ENCODE measurements at places on chromosomes 13 and 19. TPM values are rescaled to one million over a fixed set of nuclear protein-coding genes. Genes with fewer than 3 reads are reported as not detected.

TMEM221 gene
- total RNA-seq = 0.31 TPM

PLA2G4C gene
- 4.8 TPM for total RNA-seq

ZNF492 gene
- not detected for total RNA-seq

GFY gene
- total RNA-seq = not detected

ZNF667 gene
- 7.8 TPM for total RNA-seq

PLIN5 gene
- 6.8 TPM for total RNA-seq

NBEA gene
- total RNA-seq = 4.2 TPM

DNA sequence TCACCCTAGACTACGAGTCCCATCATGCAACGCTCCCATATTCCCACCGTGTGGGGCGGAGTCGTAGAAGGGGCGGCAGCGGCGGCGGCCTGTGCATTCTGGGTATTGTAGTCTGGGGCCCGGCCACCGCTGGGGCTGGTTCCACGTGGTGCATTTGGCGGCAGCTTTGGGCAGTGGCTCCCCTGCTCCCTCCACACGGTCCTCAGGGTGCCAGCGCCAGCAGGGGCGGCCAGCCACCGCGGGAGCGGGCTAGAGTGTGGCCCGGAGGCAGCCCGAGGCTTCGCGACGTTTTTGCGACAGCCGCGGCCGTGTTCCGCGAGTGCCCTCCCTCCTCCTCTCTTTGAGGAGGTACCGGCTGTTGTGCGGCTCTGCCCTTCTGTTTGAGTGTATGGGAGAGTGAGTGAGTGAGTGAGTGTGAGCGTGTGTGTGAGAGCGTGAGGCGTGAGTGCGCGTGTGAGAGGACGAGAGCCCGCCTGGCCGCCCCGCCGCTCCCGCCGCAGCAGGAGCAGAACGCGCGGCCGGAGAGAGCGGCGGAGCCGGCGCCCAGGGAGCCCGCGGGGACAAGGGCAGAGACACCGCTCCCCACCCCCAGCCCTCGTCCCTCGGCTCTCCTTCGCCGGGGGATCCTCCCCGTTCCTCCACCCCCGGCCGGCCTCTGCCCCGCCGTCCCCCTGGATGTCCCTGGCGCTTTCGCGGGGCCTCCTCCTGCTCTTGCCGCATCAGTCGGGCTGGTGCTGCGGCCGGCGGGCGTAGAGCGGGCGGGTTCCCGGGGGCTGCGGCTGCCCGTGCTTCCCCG is at the start of gene CDK8:
TSS of gene CDK8 (plus strand) at position 343 of the 796 bp plus-strand sequence. CDS start 513 bp downstream, outside the sequence.
- peak; percentile 95 for DNase-seq

DNA sequence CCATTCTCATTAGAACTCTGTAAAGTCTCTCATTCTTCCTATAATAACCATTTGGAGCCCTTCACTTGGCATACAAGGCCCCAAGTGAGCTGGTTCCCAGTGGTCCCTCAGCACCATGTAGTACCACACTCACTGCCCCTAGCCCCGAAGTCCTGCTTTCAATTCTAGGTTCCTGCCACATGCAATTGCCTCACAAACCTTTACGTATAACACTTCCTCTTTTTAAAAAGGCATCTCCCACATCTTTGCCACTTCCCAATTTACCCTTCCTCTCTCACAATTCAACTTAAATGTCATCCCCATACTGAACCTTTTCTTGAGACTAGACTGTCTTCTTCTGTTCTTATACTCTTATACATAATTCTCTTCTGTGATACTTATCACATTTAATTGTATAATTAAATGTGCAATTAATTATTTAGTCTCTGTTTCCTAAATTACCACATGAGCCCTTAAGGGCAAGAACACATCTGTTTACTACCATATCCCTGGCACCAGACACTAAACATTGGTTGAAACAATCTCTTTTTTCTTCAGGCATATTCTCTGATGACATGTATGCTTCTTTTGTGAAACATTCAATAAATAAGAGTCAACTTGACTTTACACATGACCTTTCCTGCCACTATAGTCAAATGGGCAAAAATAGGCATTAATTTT is 304.0 kb downstream of the SPRY2 start:
- DNase-seq = no peak

DNA sequence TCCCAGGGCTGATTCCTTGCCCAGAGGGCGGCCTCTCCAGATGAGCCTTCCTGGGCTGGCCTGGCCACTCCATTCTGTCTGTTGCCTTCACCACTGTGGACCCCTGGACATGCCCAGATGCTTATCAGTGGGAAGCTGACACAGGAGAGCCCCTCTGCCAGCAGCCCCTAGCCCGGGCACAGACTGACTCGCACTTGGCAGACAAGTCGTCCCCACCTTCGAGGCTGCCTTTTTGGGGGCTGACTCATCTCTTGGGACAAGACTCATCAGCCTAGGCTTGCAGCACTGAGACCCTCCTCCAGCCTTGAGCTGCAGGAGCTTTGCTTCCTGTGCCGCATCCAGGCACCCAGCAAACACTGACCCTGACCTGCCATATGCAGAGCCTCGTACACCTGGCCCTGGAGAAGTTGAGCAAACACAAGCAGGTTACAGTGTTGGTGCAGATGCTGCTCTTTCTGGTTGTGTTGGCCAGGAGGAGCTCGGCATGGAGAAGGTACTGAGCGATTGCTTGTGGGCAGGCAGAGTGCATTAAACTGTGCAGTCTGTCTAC is 8.1 kb downstream of the CHST8 start:
- no peak for DNase-seq

DNA sequence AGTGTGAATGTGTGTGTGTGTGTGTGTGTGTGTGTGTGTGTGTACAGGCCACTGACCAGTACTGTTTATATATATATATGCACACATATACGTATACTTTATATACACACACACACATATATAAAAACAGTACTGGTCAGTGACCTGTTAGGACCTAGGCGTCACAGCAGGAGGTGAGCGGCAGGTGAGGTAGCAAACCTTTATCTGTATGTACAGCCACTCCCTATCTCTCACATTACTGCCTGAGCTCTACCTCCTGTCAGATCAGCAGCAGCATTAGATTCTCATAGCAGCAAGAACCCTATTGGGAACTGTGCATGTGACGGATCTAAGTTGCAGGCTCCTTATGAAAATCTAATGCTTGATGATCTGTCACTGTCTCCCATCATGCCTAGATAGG is 34.5 kb downstream of the TBC1D4 start:
- no peak for DNase-seq

GRCh38 chr19:49889687-49890348 is 6.9 kb downstream of the IL4I1 start:
- DNase-seq = peak; percentile 85

GRCh38 chr19:47542030-47542475 is 27.2 kb upstream of the NAPA start:
- no peak for DNase-seq

DNA sequence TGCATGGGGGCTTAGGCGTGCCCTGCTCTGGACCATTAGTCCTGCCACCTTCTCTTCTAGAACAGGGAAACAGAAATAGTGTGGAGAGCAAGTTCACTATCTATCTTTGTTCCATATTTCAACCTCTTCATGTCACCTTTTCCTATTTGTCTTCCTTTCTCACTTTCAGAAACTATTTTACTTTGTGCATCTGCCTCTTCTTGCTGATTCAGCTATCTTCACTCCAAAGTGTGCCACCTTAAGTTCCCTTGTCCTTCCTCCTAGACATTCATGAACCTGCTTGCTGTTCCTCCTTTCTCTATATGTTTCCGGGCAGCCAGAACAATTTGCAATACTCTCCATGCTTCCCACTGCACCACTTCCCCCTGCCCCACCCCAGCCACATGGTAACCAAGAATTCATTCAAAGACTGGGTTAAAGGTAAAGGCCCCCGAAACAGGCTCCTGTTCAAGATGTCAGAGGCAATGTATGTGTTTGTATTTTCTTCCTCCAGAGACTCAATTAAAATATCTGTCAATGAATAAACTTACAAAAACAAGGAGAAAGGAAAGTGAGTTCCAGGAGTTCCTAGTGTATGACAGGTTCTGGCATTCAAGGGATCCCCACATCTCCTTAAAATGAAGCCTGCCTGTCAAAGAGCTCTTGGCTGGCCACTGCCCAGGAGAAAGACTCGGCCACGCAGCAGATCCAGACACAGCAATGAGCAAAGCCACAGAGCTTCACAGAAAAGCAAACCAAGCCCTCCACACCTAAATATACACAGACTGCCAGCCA is 268.1 kb downstream of the DNAJC15 start:
- DNase-seq = no peak

DNA sequence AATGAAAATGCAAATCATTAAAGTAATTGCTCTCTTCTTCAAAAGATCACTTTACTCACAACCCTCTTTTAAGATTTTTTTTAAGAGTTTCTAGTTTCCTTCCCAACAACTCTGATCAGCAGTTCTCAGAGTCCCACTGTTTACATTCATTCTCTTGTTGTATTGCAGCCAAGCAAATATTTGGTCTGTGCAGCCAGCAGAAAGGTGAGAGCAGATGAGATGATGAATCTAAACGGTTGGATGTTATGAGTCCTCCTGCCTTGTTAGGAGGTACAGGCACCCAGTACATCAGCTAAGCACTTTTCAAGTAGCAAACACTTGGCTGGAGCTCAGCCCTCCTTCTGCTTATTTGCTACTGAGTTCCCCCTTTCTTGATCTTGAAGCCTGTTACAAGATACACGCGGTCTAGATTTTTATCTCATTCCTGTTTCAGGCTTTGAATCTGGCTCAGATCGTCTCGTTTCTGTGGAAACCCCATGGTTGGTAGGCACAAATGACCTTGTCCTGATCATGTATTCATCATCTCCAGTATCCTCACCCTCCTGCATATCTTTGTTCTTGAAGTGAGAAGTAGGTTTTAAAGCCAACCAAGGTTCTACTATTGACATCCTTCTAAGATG is 300.7 kb downstream of the DCT start:
- DNase-seq = peak; percentile 39

DNA sequence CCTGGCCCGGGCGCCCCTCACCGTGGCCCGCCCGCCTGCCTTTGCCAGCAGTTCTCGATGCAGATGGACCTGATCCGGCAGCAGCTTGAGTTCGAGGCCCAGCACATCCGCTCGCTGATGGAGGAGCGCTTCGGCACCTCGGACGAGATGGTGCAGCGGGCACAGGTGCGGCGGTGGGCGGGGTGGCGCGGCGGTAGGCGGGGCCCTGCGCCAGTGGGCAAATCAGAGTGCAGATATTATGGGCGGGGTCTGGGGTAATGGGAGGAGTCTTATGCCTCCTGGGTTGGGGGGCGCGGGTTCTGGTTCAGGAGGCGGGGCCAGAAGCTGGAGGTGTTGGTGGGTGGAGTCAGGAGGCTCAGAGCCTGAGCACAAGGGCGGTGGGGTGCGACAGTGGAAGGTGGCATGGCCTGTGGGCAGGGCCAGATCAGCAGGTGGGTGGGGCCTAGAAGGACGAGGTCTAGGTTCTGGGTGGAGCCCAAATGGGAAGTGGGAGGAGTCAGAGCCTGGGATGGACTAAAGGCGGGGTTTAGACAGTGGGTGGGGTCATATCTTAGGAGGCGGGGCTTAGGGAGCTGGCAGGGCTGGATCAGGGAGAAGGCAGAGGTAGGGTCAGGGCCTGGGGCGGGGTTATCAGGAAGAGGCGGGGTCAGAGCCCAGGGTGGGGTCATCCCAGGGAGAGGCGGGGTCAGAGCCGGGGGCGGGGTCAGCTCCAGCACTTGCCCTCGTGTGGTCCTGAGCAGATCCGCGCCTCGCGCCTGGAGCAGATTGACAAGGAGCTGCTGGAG is 5.6 kb downstream of the APC2 start:
- peak; percentile 77 for DNase-seq

DNA sequence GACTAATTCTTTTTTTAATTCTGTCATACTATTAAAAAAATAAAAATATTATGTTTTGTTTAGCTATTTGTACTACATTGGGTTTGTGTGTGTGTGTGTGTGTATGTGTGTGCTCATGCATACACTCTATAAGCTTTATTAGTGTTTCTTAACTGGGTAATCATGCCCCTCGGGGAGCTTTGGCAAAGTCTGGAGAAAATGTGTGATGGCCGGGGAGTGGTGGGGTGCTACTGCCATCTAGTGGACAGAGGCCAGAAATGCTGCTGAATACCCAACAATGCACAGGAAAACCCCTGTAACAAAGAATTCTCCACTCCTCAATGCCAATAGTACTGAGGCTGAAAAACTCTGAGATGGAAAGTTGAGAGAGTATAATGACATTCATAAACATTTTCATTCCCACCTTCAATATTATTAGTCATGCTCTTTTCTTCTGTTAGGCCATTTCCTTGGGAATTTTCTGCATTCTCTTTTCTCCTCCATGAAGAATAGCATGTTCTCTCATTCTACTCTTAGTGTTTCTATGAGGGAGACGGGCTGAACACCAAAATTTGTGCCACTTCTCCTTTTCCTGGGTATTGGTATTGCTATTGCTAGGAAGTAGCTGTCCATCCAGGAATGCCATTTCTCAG is 157.3 kb downstream of the DNAJC3 start:
- DNase-seq = peak; percentile 87

- no peak for DNase-seq
Measured at GRCh38 chr13:40352802-40353562, 313.5 kb downstream of the FOXO1 start.

- no peak for DNase-seq
Measured at GRCh38 chr13:61918841-61919240, 503.2 kb upstream of the PCDH20 start.

- no peak for DNase-seq
Measured at GRCh38 chr19:18168673-18169381, 4.8 kb upstream of the IFI30 start.

DNA sequence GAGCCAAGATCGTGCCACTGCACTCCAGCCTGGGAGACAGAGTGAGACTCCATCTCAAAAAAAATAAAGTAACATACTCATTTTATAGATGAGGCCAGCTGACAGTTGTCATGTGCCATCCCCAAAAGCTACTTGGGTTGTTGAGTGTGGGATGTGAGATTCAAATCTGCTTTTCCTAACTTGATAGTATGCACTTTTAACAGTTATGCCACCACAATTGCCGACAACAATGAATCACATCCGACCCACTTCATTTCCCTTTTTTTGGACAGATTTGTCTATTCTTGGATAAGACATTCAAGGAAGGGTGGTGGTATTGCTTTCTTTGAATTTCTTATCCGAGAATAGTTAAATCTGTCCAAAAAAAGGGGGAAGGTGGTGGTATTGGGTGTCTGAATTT is 16.3 kb upstream of the DNMT1 start:
- DNase-seq = no peak

DNA sequence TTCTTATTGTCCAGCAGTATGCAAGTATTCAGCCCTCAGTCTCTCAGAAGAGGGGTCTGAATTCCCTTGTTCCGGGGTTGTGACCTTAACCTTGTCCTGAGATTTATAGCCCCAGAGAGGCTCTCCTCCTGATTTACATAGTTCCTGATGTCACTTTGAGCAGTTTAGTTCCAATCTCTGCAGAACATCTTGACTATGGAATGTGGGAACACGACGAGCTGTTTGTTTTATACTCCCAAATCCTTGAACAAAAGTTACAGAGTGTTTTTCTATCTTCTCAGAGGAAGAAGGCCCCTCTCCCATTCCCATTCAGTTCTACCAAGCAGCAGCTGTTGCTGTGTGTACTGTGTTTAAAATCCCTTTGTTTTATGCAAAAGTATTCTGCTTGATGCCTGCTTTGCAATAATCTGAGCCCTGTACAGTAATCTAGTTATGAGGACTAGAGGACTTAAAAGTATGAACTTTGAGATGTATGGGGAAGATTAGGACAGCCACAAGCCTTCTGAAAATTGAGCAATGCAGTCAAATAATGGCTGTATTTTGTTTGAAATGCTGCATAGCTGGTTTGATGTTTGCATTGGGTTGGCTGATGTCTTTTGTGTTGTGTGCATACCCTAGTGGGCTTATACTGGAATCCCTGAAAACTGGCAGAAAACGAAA is 74.7 kb downstream of the KL start:
- no peak for DNase-seq

GRCh38 chr13:58238972-58239773 is 607.6 kb downstream of the PCDH17 start:
- no peak for DNase-seq

Measured in A673 (cell line).